ENCODE measurements at places on chromosomes 7 and 10.

DNA sequence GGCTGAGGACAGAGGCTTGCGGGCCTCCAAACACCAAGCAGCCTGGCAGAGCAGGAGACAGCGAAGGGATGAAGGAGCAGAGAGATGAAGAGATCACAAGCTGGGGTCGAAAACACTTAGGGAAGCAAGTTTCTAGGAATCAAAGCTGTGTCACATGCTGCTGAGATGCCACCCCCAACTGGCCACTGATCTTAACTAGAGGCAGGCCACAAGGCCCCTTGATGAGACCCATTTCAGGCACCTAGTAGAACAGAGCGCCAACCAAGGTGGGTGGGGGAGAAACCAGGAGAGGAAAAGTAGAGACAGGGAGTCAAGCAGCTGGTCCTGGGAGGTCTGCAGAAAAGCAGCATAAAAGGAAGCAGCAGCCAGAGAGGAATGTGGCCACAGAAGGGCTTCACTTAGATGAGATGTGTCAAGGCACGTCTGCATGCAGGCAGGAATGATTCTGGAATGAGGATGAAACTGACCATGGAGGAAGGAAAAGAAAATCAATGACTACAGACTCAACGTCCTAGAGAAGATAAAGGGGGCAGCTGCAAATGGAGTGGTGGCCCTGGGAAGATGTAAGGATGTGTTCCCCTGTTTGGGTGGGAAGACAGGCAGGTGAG lies 85.0 kb upstream of the DDC start:
- DNase-seq = no peak

- no peak for DNase-seq
Measured at GRCh38 chr7:35415411-35415822, 161.5 kb upstream of the TBX20 start.

- no peak for DNase-seq
Measured at GRCh38 chr10:69490876-69491275, 39.6 kb downstream of the TSPAN15 start.

DNA sequence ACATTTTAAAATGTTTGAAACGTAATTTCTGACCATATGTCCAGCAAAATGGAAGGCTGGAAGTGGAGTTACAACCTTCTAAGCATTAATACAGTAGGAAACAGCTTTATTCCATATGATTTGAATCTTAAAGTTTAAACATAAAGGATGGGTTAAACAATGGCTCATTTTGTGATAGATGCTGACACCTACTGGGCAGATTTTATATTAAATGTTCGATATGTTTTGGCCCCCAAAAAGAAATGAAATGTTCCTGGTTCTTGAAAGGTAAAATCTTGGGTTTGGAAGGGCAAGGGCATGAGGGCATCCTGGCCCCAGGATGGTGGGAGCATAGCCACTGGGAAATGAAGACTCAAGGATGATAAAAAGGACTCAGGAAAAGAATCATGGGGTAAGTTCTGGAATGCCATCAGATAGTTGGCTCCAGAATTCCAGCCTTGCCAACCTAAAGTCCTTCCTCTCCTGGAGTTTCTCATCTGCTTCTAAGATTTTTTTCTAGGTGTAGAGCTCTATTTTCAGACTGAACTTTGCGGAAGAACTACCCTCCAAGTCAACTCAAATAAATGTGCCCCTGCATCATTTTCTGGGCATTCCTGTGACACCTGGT lies 34.6 kb upstream of the SLC35G1 start:
- DNase-seq = no peak

- DNase-seq = no peak
Measured at GRCh38 chr7:147197006-147197405, 1080.4 kb downstream of the CNTNAP2 start.

DNA sequence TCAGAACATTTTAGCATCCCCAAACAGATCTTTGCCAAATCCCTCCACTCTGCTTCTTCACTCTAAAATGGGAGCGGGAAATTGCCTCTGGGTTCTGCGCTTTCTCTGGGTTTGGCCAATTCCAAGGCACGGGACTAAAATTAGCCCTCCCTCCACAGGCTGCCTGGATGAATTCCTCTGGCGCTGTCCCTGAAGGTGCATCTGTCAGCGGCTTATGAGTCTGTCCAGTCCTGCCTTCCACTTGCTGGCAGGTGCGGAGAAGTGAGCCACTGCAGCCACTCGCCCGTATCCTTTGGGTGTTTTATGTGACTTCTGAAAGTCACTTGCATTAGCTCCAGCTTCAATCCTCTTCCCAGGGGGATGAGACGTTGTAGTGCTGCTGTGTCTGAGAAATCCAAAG lies 121.6 kb downstream of the SH2D4B start:
- no peak for DNase-seq

- DNase-seq = no peak
Measured at GRCh38 chr10:74297389-74298080, 146.5 kb downstream of the ADK start.

DNA sequence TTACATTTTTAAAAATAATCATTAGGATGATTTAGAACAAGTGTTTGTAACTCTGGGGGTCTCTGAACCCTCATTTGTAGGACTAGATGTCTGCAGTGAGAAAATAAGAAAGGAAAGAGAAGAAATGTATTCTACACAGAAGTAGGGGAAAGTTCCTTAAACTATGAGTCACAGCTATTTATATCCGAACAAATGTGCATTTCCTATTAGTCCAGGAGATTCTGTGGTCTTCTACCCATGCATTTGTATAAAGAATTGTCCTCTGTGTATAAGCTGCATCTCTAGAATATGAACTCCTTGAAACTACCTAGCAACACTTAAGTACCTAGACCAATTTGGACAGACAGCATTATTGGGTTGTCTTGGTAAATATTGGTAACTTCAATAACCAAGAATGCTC lies 15.9 kb upstream of the CD36 start:
- no peak for DNase-seq

- no peak for DNase-seq
Measured at GRCh38 chr7:155644971-155645509, 579 bp downstream of the RBM33 start.

DNA sequence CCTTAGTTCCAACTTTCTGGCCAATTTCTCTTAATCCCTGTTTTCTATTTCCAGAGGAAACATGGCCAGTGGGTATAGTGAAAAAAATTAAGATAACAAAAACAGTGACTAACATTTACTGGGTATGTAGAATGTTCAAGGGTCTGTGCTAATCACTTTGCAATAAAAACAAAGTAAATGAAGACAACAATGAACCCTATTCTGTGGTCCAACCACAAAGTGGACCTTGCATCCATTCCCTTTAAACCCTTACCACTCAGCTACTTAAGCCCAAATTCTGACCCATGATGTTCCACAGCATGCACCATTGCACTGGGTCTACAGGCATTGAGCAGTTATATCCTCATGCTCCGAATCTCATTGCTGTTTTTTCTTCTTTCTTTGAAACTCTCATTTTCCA lies 179.9 kb upstream of the PRKCQ start:
- no peak for DNase-seq

GRCh38 chr10:29295813-29296212 lies 6.9 kb downstream of the LYZL1 start:
- no peak for DNase-seq

DNA sequence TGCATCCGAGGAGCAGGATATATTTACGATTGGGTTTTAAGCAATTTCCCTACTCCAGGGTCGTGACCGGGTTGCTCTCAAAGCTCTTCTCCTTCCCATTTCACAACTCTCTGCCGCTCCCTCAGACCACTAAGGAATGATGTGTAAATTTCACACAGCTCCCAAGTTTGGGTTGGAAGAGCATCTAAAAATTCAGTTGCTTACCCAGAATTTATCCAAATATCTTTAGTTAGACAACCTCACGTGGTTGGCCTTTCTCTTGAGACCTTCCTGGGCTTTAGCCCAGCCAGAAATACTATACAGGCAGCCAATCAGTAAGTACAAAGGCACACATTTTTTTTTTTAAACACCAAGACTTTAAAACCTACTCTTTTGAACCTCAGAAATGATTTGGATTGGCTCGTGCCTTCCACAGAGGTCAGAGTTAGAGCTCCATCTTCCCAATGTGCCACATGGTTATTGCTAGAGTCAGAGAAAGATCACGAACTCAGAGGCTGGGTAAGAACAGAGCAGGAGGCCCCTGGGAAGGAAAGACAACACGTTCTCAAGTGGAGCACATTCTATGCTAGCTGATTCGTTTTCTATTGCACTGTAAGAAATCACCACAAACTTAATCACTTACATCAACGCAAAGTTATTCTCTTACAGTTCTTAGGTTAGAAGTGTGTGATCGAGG lies 335.4 kb upstream of the MGMT start:
- DNase-seq = no peak

- DNase-seq = peak; percentile 31
Measured at GRCh38 chr10:86876748-86877147, 80.7 kb downstream of the MMRN2 start.

DNA sequence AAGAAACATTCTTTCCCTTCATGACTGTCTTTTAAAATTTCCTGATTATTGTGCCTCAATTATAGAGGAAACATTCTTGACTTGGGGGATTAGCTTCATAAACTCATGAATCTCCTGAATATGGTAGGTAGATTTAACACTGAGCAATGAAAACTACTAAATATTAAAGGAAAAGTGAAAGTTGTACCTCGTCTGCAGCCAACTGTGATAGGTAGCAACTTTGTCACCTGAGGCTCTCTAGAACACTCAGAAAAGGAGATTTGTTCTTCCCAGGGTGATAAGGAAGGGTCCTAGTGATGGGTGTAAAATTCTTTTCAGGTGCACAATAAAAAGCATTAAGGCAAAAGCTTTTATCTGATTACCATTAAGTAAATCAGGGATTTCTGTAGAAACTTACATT lies 78.1 kb downstream of the AHR start:
- DNase-seq = no peak

- no peak for DNase-seq
Measured at GRCh38 chr10:86295351-86295750, 71.2 kb downstream of the GRID1 start.

DNA sequence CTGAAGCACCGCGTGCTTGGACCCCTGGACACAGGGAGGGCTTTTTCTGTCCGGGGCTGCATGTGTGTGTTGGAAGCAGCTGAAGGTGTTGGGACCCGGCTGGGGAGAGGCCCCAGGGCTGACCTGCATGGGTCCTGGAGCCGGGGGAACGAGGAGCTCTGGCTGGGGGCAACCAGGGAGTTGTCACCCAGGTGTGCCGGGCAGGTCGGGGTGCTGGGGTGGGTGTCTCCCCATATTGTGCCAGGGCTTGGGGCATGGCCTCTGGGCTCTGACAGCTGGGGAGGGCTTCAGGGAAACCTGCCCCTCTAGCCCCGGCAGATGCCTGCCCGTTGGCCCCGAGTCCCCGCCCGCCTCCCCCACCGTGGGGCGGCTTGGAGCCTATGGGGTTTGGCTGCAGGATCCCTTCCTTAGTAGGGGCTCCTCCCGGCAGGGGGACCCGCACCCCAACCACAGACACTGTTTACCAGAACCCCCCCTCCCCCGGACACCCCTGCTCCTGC lies 42.3 kb downstream of the UNCX start:
- DNase-seq = no peak

- DNase-seq = no peak
Measured at GRCh38 chr7:142506601-142507000, 242.7 kb upstream of the PRSS1 start.

GRCh38 chr10:101562231-101562630 lies 25.8 kb downstream of the POLL start:
- DNase-seq = no peak

GRCh38 chr7:98235901-98236300 lies 16.1 kb downstream of the TECPR1 start:
- no peak for DNase-seq

- no peak for DNase-seq
Measured at GRCh38 chr7:36296284-36296683, 93.4 kb upstream of the ANLN start.

Measured in HS-5 (cell line).